Pons (tissue), 1 donor: ENCODE measurements at places on chromosomes 7 and 10.

- peak; percentile 59 for DNase-seq
These were observed 78.5 kb downstream of the TRIM24 start for GRCh38 chr7:138538518-138538917.

- peak; percentile 81 for DNase-seq
These were observed 218.3 kb downstream of the TRIL start for GRCh38 chr7:28739826-28740225.

DNA sequence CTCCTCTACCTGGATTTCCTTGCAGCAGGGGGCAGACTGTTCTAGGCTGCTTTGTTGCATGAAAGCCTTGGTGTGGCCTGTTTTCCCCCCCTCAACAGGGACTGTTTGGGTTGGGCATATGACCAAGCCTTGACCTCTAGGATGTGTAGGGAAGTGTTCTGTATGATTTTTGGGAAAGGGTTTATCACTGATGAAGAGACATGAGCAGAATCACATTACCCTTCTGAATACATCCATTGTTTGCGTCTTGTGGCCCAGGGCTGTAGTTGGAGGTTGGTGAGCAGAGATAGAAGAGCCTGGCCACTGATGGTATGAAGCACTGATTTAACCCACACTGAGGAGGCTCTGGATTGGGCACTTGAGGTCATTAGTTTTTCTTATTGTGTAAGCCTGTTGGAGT, 26.6 kb downstream of the ZNF12 start:
- no peak for DNase-seq

- no peak for DNase-seq
These were observed 290.7 kb downstream of the KLF6 start for GRCh38 chr10:3494131-3494837.

DNA sequence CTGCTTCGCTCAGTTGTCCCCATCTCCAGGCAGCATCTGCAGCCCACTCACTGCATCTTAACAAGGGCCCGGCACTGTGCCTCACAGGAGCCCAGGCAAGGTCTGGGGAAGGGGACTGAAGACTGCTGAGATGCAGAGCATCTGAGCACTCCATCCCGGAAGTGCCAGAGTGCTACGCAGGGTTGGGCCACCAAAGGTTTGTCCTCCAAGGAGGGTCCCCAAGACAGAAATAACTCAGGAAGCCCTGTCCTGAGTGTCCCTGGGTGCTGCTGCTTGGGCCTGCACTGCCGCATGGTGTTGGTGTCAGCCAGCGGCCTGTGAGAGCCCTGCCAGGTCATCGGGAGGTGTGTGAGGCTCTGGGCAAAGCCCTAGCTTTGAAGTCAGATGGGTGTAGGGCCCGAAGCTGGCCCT, 288.2 kb upstream of the ZMIZ1 start:
- no peak for DNase-seq

GRCh38 chr7:112184455-112184854, 21.7 kb downstream of the DOCK4 start:
- peak; percentile 89 for DNase-seq

DNA sequence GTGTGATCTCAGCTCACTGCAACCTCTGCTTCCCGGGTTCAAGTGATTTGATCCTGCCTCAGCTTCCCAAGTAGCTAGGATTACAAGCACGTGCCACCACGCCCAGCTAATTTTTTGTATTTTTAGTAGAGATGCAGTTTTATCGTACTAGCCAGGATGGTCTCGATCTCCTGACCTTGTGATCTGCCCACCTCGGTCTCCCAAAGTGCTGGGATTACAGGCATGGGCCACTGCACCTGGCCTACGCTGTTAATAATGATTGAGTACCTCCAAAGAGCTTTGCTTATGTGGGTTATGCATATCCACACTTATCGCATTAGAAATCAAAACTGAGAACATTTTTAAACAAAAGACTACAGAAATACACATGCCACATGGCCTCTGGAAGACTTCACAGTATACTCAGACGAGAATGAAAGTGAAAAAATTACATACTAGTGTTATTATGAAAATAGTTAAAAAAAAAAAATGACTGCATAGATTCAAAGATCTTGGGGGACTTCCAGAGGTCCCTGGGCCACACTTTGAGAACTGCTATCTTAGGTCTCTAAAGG, 25.4 kb downstream of the RPP38 start:
- DNase-seq, result no peak

DNA sequence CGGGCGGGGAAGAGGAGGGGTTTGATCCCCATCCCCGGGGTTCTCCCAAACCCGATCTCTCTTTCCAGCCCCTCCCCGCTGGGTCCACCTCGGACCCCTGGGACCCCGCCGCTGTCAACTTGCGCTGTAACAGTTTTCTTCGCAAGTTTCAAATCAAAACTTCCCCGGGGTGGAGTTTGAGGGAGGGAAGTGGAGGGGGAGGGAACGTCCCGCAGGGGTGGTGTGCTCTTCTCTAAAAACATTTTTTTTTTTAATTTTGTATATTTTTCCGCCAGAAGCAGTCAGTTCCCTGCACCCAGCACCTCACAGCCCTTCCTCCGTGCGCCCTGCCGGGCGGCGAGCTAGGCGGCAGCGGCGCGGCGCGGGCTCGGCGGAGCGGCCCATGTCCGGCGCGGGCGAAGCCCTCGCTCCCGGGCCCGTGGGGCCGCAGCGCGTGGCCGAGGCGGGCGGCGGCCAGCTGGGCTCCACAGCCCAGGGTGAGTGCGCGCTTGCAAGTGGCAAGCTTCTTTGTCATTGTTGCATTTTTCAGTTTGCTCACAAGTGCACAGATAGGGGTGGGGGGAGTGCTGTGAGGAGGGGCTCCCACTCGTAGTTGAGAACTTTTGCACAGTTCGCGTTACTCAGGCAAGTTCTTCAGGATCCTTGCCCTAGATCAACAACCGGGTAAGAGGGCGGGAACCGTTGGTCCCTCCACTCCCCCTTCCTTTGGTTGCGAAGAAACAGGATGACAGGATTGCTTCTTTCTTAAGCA, 933 bp downstream of the MDFIC start:
- no peak for DNase-seq

GRCh38 chr7:107430057-107430456, 39.8 kb upstream of the GPR22 start:
- DNase-seq, result no peak

DNA sequence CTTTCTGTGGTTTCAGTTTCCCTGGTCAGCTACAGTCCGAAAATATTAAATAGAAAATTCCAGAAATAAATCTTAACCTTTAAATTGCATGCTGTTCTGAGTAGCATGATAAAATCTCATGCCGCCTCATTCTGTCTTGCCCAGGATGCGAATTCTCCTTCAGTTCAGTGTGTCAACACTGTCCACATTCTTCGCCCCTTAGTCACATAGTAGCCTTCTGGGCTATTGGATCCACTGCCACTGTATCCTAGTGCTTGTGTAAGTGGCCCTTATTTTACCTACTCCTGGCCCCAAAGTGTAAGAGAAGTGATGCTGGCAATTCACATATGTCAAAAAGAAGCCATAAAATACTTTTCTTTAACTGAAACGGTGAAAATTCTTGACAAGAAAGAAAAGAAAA, 129.6 kb downstream of the ZWINT start:
- no peak for DNase-seq

DNA sequence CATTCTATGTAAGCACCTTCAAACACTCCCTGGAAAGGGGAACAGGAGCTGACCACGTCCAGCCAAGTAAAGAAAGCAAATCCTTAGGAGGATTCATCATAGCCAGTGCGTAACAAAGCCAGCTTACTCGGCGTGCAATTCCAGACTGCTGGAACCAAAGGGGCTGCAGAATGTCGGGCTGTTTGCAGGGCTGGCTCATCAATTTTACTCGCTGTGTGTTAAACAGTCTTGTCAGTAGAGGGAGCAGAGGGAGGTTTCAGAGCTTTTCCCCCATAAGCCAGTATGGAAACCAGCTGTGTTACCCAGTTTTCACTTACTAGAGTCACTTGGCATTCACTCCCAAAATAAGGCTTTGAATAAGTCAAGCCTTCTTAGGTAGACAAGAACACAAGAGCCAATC, 127.1 kb downstream of the KMT2E start:
- DNase-seq, result peak; percentile 50

DNA sequence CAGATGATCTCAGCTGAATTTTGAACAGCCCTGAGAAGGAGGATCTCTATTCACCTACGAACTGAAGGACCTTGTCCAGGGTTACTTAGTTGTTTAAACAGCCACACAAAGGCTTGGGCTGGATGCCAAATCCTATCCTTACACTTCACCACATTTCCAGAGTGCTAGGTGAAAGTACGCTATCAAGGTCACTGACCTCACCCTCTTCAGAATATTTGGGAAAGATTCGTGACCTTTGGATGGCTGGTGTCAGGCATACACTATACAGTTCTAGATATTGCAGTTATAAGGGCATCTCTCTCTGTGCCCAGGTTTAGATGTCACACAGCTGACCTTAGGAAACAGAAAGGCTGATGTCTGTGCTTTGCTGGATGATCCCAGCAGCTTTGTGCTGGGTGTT, 61.2 kb upstream of the ABLIM1 start:
- no peak for DNase-seq

DNA sequence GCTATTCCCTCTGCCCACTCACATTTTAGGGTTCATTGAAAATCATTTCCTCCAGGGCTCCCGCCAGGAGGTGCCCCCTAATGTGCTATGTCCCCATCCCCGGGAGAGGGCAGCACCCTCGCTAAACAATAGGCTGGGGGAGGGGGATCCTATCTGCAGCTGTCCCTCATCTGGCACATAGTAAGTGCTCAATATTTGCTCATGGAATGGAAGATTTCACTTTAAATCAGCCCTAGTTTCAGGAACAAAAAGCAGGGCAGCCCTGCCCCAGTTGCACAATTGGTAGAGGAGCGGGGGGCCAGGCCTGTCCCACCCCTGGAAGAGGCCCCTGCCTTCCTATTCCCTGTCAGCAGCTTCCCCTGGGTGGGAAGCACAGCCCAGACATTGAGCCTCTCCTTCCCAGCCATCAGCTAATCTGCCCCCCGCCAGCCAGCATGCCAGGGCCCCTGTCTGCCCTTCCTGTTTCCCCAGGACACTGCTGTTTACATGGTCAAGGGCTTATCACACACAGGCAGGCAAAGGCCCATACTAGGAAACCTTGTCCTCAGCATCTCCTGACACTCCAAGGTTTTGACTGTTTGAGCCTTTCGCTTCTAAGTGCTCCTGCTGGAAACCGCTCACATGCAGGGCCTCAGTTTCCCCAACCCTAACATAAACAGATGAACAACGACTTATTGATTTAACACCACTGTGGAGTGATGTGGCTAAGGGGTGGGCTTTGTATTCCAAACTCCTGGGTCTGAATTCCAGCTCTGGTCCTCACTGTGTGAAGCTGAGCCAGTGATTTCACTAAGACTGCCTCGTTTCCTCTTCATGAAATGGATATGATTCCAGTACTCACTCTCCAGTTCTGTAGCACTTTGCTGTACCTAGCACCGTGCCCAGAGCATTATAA, 130.7 kb upstream of the ZMIZ1 start:
- DNase-seq, result no peak

DNA sequence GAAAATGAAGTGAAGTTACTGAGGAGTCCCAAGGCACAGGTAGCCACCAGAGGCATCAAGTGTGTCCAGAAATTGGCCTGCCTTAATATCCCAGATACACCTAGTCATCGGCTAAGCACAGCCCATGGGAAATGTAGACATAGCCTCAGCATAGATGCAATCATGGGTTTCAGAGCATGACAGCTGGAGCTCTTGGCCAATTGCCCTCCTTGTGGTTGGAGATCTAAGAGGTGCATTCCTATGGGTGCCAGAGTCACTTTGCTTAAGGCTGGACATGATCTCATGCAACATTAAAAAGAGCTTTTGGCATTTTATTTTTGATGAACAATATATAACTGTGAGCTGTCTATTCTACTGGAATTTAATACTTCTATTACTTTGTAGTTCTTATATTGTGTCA, 758.0 kb upstream of the LRRTM3 start:
- no peak for DNase-seq

GRCh38 chr7:149827089-149827981, 10.8 kb upstream of the ZNF862 start:
- no peak for DNase-seq

DNA sequence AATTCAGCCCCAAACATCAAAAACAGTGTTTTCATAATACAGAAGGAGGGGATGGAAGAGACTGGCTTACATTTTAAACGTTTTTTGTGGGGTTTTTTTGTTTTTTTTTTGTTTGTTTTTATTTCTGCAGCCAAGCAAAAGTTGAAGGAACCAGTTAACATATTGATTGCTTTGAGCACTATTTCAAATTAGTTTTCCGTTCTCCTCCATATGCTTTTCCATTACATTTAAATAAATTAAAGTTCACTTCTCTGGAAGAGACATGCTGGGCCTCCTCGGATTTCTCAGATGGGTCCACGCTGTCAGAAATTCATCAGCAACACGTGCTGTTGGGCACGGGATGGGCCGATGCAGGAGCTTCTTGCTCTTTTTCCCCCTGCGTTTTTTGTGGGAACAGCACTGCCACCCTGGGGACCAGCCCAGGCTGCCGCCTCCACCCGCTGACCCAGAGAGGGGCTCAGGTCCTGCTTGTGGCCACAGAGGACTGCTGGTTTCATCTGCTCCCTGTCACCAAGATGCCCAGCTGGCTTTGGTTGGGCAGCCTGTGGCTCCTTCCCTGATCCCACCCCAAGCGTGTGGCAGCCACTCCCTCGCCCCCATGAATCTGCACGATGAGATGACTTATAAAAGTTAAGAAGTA, 67.7 kb upstream of the CHST15 start:
- no peak for DNase-seq

DNA sequence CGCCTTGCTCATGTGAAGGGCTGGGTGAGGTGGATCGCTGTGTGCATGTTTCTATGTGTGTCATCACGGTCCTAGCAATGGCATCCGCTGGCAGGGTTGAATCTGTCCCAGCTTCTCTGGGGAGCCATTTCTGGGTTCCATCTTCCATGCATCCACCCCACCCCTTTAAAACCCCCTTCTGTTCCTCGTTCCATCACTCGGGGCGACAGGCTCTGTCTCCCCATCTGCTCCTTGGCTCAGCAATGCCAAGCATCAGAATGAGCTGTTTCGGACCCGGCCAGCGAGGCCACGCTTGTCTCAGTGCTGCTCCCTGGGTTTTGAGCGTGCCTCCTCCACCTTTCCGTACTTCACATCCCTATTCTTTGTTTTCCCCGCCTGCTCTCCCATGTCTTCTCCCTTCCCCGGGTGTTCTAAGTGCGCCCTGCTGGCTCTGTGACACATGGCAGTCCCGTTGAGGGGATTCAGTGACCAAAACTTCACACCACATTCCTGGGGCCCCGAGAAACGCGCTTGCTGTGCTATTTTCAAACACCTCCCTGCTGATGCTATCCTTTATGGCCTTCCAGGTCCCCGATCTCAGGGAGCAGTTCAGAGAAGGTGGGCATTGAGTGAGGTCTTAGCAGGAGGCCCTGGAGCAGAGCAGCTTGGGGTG, 554.1 kb upstream of the FOXK1 start:
- DNase-seq, result no peak

- no peak for DNase-seq
These were observed 417.7 kb upstream of the CELF2 start for GRCh38 chr10:10600004-10600403.
